Dorsolateral prefrontal cortex (tissue), 122 donors: ENCODE measurements at places on chromosomes 16 and 17.

DNA sequence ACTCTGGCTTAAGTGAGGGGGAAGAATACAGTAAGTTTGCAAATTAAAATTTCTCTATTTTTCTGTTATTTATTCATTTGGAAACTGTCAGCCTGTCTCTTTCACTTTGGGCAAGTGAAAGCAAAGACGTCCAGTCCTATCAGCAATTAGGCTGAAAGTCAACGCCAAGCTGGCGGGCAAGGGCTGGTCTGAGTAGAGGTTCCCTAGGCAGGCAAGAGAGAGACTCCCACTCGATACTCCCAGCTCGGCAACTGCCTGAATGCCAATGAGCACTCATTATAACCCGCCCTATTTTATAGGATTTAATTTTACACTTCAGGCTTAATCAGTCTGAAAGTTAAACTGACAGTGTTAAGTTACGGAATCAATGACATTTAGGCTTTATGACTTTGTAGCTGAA is 14.3 kb upstream of the SLC38A8 start:
- no peak for DNase-seq

DNA sequence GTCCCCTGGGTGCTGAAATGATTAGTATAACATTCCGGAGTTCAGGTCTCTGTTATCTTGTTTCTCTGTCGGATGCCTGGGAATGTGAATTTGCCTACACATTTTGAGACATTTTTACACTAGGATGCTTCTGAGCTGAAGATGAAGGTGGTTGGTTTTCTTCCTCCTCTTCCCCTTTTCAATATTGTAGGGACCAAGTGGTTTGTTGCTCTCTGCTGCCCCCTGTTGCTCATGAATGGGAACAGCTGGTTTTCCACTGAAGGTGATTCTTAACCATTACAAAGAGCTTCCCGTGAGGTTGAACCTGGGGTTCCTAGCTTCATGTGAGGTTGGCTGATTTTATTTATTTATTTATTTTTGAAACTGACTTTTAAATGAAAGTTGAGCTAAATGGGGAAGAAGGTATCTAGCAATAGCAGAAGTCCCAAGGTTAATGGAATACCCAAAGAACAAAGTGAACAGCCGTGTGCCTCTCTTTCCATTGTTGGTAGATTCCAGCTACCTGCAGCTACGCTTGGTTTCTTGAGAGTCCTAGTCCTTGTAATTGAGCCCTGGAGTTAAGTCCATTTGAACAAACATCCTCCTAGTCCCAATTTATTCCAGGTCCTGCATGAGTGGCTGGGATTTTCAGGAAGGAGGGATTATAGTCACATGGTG is 983.9 kb upstream of the EEF2KMT start:
- DNase-seq: peak; percentile 47

- no peak for DNase-seq
Measured at GRCh38 chr16:87333101-87333500, 15.9 kb upstream of the C16orf95 start.

DNA sequence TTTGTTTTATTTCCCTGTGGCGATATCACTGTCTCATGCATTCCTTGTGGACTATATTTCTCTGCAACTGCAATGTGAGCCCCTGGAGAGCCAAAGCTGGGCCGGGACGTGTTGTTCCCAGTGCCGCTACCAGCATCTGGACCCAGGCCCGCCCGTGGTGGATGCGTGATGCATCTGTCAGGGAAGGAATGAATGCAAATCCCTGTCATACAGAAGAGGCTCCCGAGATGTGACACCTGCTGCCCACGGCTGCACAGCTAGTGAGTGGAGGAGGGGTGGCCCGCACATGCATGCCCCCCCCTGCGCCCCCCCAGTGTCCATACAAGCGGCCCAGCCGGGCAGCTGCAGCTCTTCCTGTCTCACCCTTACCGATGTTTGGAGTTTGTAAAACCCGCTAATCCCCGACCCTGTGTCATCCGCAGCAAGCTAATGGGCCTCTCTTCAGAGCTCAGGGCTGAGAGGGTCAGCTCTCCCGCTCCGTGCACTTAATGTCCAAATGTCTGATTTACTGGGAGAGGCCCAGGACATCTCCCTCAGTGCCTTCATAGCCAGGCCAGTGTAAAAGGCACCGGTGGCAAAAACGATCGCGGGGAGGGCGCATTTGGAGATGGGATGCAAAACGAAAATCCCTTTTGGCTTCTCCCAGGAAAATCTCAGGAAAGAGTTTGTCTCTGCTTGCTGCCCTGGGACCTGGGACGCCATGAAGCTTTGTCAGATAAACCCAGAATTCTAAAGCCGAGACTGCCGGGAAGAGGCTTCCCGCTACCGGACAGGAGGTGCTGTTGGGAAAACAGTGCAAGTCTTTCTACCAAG is 91.8 kb downstream of the FOXL1 start:
- DNase-seq: no peak

DNA sequence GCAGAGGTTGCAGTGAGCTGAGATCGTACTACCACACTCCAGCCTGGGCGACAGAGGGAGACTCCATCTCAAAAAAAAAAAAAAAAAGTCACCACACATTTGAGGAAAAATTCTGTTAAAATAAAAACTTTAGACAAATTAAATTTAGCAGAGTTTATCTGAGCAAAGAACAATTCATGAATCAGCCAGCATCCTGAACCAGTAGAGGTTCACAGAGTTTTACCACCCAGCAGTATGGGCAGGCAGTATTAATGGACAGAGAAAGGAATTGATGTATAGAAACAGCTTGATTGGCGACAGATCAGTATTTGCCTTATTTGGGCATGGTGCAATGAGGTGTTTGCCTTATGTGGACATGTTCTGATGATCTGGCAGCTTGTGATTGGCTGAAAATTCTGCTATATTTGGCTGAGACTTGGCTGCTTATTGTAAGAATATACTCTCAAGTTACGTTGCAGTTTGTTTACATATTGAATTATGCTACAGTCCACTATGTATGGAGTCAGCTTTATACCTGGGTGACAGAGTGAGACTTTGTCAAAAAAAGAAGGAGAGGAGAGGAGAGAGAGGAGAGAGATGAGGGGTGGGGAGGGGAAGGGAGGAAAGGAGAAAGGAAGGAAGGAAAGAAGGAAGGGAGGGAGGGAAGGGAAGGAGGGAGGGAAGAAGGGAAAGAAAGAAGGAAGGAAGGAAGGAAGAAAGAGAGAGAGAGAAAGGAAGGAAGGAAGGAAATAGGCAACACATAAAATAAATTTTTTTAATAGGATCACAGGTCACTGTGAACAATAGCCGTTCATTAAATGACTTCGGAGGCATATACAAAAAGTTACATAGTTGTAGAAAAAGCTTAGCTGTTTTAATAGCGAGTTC is 14.6 kb downstream of the ABCC3 start:
- DNase-seq: no peak

GRCh38 chr16:28182183-28182582 is 29.6 kb downstream of the XPO6 start:
- DNase-seq: no peak

DNA sequence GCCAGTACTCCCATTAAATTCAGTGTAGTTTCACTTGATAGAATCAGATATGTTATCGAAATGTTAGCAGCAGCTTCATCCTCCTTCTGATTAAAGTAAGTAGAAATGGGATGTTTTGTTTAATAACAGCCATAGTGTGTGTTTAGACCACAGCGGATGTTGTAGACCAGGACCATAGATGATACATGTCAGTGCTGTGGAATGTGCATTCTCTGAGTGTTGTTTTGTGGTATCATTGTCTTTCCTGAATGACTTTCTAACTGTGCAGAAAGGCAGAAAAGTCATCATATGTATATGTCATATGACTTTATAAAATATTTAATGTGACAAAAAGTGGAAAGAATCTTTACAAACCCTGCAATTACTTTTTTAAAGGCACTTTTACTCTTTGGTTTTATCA is 55.6 kb downstream of the CYLD start:
- no peak for DNase-seq

DNA sequence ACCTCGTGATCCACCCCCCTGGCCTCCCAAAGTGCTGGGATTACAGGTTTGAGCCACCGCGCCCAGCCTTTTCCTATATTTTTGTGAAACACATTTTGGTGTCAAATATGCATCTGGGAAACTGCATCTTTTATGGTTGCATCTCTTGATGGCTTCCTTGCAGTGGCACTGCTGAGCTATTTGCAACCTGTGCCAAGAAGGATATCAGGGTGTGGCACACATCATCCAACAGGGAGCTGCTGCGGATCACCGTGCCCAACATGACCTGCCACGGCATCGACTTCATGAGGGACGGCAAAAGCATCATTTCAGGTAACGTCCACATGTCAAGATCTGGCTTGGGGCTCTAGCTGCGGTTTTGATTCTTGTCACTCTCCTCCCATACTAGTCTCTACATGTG is 16.8 kb upstream of the USP43 start:
- DNase-seq: peak; percentile 34

GRCh38 chr16:56373003-56373402 is 52.3 kb downstream of the AMFR start:
- DNase-seq: no peak

DNA sequence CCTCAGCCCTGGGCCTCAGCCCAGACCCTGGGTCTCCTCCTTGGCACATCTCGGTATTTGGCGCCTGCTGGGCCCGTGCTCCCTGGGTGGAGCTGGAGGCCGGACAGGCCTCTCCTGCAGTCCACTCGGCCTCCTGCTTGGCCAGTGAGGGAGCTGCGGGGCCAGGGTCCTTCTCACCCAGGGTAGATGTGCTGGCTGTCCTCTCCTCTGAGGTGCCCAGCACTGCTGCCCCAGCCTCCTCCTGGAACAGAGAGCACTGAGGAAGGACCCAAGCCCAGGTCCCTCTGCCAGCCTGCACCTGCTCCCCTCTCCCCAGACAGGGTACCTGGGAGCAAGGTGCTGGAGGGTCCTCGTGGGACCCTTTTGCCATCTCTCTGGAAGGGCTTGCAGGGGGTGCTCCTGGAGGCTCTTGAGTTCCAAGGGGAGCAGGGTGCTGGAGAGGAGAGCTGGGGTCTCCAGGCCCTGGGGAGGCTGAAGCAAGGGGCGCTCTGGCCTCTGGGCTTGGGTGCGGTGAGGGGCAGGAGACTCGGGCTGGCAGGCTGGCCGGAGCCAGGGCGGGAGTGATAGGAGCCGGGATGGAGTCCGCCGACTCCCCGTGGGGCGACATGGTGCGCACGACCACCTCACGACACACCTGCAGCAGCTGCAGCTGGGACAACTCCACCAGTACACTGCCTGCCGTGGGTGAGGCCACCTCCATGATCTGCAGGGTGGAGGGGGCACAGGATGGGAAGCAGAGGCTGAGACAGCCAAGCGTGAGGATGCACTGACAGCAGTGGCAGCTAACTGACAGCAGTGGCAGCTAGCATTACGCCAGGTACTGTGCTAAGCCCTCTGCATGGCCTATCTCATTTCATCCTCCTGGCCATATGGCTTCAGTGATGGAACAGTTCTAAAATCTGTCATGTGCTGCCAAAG is 17.8 kb downstream of the TSPOAP1 start:
- DNase-seq: no peak

DNA sequence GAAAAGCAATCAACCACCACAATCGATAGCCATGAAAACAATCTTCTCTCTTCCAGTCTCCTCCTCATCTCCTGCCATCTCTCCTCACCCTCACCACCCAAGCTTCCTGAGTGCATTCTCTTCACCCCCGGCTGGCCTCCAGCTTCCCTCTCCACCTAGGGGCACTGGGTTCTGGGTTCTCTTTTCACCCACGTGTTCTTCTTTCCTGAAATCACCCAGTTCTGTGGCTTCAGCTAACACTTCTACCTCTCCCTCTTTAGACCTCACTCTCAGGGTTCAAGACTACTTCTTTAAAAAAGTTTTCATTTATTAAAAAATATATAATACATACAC is 8.2 kb downstream of the ITGAM start:
- DNase-seq: no peak

- DNase-seq: no peak
Measured at GRCh38 chr17:81961087-81961511, at the start of gene NOTUM. NOTUM (minus strand) TSS chr17:81961187; CDS start chr17:81960909, 278 bp downstream.

DNA sequence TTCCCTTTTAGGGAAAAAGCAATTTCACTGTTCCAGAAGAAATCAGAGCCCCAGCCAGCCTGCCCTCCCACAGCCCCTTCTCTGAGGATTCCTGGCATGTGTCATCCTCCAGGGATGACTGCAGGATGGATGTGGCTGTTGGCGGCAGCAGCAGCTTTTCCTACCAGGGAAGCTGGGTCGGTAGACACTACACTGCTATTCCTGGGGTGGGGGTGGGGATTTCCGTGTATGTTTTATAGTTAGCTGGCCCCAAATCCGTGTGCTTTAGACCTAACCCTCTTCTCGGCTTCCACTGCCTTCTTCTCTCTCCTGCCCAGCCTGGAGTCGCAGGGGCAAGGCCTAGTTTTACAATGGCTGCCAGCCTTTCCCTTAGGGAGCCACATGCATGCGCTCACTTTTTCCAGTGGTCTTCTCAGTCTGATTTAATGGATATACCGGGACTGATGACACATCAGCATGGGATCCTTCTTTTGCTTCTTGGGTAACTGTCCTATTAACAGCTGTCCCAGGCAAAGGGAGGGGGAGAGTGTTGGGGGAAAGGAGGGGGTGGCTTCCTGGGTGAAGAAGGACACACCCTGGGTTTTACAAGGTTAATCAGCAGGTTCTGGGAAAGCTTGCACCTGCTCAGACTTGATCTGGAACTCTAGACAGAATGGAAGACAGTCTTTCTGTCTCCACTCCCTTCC is 2.7 kb upstream of the NFE2L1 start:
- no peak for DNase-seq

DNA sequence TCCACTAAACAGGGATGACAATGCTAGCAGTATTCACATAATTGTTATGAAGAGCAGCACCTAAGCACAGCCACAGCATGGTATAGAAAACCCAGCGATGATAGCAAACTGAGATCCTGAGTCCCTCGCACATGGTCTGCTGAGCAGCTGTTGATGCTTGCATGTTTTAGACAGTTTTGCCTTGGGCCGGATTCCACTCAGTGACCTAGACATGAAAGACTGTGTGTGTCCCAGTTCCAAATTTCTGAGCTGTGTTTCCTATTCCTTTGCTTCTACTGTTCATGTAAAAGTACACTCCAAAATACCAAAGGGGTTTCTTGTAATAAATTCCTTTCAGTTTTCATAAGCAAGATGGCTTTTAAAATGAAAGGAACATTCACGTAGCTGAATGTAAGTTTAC is 30.8 kb upstream of the CMTR2 start:
- DNase-seq: no peak
